ENCODE measurements at places on chromosomes 4 and X.

GRCh38 chr4:60605646-60606354 lies 594.3 kb upstream of the ADGRL3 start:
- no peak for DNase-seq

DNA sequence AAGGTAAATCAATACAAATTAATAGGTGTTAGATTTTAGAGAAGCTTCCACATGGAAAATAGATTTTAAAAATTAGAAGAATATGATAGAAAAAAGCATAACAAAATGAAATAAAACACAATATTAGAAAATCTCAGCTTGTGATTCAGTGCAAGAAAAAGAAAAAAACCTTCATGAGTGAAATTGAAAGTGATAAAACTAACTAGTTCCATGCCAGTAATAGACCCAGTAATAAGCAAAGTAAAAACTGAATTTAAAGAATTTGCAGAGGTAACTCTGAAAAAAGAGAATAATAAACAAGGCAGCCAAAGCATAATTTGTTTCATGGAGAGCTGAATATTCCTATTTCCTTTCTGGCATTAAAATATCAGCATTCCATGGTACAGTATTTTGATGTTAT lies 174.3 kb upstream of the TENM3 start:
- no peak for DNase-seq

DNA sequence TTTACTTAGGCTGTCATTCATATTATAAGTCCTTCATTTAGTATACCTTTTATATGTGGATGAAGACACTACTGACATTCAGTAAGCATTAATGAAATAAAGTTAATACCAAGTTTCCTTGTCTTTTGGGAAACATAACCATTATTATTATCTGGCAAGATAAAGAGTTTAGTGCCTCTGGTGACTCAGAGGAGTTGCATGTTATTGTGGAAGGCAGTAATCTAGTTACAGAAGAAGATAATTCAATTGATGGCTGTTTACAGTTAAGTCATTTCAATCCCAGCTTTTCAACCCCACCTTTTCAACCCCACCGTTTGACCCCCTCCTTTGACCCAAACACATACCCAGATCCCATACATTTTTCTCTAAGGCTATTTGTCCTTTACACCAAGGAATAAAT lies 143.8 kb downstream of the FANCB start:
- DNase-seq = no peak

GRCh38 chr4:71687056-71687455 lies 96.8 kb downstream of the GC start:
- no peak for DNase-seq

DNA sequence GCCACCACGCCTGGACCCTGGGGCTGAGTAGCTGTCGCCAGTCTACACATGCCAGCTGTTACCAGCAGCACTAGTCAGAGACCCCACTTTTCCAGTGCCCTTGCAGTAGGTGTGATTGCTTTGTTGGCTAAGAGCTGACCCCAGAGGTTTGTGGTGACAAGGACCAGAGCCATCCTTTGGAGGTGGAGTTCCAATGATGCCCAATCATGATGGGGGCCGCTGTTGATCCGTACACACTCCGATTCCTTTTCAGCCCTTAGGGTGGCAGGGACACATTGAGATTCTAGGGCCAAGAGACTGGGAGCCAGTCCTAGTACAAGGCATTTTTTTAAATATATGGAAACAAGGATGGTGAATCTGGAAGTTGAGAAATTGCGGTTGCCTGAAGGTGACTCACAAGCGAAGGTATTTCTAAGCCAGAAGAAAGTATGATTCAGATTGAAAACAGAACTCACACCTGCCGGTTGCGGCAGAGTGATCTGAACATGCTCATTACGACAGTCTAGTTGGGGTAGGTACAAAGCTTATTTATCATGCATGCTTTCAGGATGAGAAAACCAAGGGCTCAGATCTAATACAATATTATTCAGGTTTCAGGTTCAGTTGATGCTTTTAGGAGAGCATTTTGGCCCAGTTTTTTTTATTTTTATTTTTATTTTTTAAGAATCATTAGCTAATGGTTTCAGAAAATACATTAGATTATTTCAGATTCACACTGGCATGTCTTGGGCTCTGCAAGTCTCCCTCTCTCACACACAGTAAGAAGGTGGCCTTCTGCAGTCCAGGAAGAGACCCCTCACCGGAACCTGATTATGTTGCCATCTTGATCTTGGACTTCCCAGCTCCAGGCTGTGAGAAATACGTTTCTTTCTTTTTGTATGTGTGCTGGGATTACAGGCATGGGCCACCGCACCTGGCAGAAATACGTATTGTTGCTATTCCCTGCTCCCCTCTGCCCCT lies 43.4 kb downstream of the SHROOM2 start:
- no peak for DNase-seq

DNA sequence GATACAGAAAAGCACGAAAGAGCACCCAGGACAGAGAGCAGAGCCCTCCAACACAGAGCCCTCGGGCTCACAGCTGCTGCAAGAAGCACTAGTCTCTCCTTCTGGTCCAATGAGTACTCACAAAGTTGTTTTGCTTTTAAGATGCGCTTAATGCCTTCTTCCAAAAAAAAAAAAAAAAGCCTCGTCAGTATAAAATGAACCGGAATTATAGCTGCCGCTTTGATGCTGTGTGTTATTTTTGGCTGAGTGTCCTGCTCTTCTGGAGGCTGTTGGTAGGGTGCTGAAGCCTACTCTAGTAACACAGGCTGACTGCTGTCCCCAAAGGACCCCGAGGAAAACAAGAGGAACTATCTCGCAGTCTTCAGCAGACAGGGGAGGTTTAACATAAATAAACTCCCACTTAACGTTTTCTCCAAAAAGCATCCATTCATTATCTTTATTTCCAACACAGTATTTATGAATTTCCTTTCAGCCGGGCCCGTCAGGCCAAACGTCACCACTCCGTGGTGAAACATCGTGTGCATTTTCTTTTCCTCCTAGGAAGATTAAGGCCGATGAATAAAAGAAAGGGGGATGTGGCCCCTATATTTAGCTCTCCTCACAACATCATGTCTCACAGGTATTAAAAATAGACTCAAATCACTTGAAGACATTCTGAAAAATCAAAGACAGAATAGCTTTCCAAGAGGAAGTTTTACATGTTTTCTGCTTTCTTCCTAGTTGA lies 213.7 kb upstream of the PPARGC1A start:
- peak; percentile 49 for DNase-seq

DNA sequence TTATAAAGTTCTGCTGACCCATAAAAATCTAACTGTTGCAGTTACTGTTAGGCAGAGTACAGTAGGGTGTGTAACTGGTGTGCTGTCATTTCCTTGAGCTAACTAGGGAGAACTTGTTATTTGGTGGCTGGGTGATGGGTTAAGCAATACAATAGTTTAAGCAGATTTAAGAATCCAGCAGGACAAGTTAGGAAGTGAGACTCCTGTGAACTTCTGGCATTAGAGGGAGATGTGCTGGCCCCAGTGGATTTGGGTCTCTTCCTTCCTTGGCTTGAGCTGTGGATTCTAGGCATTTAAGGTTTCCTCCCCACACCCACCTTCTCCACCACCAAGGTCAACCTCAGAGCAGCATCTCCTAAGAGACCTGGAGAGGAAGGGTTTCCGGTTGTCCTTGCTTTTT lies 70.5 kb downstream of the CLCN5 start:
- DNase-seq = no peak

Measured in left renal pelvis (tissue), 4 donors.